NCI-H187 treated with DMSO at 0.1 percent for 48 hours (cell line): ENCODE measurements at places on chromosomes 3 and 15.

- DNase-seq = no peak
These were observed 16.2 kb downstream of the PTH1R start for GRCh38 chr3:46893763-46894162.

DNA sequence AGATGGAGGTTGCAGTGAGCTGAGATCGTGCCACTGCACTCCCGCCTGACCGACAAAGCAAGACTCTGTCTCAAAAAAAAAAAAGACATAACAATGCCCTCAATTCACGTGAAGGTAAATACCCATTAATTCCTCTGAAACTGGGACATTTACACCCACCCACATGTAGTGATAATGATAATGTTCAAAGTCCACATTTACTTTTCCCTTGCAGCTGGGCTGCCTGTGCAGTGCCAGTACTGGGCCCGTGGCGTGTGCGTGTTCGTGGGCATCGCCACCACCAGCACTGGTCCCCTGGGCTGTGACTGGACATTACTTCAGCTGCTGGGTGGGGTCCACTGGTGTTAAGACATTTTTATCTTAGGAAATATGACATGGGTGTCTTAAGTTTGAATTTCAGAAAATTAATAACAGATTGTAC, 123.6 kb downstream of the SLC25A26 start:
- no peak for DNase-seq

- DNase-seq = no peak
These were observed 6.9 kb upstream of the SLC9A9 start for GRCh38 chr3:143855183-143855582.

GRCh38 chr3:167110901-167111300, 269.2 kb downstream of the ZBBX start:
- DNase-seq = no peak

DNA sequence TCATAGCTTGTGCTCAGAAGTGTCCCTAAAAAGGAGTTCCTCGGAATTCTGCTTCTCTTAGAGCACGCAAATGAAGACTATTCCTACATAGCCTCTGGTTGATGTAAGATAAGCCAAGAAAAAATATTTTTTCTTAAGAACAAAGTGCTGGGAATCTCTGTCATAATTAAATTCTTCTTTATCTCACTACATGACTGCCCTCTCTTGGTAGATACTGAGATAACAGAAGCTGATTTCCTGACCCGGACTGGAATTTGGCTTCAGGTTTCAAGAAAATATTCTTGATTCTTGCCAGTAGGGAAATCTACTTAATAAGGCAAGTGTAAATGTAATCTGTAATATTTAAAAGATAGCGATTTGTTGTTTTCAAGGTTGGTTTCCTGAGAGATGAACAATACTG, 31.3 kb upstream of the SETMAR start:
- DNase-seq = no peak

GRCh38 chr3:105323274-105323599, 43.5 kb upstream of the ALCAM start:
- DNase-seq = no peak
